DMS53 (cell line): ENCODE measurements at places on chromosomes 4 and X.

DNA sequence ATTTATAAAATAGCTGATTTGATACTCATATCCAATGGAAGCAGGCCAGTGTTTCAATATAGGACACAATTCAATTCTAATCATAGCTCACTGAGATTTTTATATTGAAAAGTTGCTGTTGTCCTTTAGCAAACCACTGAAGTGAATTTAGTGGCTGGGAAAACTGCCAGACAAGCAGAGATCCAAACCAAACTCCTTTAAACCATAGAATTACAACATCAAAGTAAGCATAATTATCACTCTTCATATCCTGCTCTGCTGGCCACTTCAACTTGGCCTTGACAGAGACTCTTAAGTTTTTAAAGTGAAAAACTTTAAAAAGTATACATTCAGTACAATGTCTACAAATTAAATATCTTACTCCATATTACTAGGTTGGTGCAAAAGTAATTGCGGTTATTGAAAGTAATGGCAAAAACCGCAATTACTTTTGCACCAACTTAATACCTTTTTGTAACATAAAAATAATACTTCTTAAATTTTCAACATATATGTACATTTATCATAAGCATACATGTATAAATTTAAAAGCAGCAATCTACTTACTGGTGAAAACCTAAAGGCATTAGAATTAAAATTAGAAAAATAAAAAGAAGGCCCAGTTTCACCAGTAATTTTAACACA, 433.0 kb downstream of the PCDH10 start:
- no peak for DNase-seq

DNA sequence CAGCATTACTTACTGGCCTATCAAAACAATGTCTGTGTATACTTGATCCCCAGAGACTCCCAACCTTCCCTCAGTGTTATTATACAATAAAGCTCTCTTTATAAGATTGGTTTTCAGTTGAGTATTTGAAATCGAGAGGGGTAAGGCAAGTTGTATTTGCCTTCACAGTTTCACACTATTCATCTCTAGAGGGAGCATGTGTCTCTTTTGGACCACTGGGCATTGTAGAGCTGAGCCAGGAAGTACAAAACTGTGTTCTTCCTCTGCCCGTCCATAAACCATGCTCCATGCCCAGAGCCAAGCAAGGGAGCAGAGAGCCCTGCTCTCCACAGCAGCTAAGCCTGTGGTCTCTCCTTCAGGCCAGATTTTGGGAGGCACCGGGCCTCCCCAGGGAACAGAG, 61.5 kb upstream of the HHIP start:
- DNase-seq, result peak; percentile 11

GRCh38 chr4:153248641-153249198, 44.5 kb downstream of the TRIM2 start:
- no peak for DNase-seq

DNA sequence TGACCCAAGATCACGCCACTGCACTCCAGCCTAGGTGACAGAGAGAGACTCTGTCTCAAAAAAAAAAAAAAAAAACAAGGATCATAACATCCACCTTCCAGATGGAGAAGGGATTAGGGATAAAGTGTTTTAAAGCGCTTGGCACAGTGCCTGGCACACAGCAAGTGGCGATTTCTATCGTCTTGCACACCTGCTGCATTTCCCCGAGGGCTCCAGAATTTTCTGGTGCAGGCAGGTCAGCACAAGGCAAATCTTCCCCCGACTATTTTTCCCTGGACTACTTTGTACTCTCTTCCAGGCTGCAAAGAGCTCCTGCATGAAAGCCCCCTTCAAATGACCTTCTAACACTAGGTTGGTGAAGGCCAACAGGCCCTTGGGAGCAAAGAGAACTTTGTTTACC, 57.3 kb downstream of the APBB2 start:
- DNase-seq, result no peak

GRCh38 chrX:275967-276580, 5.1 kb upstream of the PLCXD1 start:
- no peak for DNase-seq

- no peak for DNase-seq
Measured at GRCh38 chrX:24553011-24553410, 87.9 kb downstream of the PDK3 start.

- DNase-seq, result peak; percentile 83
Measured at GRCh38 chr4:48175806-48176205, 41.8 kb upstream of the TXK start.
